ENCODE measurements at places on chromosomes 7 and 10.

DNA sequence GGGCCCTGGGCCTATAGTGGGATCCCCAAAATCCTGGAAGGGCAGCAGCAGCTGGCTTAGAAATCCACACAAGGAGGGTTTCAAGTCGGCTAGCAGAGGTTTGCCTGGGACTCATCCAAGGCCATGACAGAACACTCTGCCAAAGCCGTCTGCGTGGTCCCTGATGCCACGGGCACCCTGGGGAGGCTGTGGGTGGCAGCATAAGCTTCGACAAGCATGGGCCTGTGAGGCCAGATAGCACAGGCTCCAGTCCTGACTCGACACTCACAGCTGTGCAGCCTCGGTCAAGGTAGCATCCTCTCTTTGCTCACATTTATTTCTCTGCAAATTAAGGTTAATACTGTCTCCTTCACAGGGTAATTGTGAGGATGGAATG lies 138.3 kb downstream of the JCAD start:
- DNase-seq = no peak

- no peak for DNase-seq
These were observed 106.2 kb downstream of the SAMD9 start for GRCh38 chr7:93011351-93012294.

- no peak for DNase-seq
These were observed 74.1 kb upstream of the PTPRZ1 start for GRCh38 chr7:121798896-121799295.

- peak; percentile 30 for DNase-seq
These were observed at the start of gene FAM13C for GRCh38 chr10:59362144-59362958. FAM13C (minus strand) TSS chr10:59362549; CDS start chr10:59362460, 89 bp downstream.

DNA sequence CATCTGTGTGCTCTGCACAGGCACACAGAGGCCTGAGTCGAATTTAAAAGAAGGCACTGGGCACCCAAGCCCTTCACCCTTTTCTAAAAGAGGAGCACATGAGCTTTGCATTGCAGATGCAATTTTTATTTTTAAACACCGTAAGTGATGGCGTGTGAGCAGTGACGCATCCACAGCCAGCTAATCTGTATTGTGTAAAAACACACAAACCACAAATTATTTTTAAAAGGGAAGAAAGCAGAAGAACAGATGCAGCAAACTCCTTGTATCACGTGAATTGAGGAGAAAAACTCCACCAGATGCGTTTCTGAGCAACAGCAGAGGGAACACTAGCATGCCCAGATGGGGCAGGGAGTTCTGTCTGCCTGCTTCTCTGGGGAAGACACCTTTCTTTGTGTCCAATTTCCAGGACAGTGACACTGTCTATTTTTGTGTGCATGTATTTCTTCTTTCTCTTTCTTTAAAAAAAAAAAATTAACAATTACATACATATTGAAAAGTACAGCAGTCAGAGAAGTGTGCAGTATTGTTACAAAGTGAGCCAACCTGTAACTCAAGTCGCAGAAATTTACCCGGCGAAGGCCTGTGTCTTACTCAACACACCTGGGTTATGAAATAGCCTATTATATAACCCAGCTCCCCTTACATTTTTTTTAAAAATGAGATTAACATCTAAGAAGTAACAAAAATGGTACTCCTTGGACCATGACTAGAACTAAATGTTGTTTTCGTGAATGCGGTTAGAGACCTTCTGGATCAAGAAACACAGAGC lies 39.2 kb downstream of the EEPD1 start:
- DNase-seq = no peak

DNA sequence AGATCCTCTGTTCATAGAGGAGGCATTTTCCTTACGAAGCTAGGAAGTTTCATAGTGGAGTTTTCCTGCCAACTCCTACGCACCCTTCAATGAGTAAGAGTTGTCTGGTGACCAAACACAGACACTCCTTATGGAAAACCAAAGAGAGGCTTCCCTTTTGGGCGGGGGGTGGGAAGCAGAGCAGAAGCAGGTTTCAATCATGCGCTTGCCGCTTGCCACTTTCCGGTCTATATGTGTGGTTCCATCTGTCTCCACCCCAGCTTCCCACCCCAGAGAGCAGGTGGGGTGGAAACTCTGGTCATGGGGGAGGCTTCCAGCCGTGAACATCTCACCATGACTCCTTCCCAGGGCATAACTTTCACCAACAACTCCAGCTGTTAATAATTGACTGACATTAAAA lies 68.8 kb upstream of the GRB10 start:
- DNase-seq = no peak

GRCh38 chr7:92769844-92770243 lies 66.5 kb downstream of the CDK6 start:
- DNase-seq = no peak

- no peak for DNase-seq
These were observed at the start of gene SHH for GRCh38 chr7:155811895-155812761. SHH (minus strand) TSS chr7:155812463; CDS start chr7:155812122, 341 bp downstream.

GRCh38 chr10:74388801-74389200 lies 237.8 kb downstream of the ADK start:
- no peak for DNase-seq

GRCh38 chr7:47371733-47372368 lies 210.1 kb downstream of the TNS3 start:
- no peak for DNase-seq

DNA sequence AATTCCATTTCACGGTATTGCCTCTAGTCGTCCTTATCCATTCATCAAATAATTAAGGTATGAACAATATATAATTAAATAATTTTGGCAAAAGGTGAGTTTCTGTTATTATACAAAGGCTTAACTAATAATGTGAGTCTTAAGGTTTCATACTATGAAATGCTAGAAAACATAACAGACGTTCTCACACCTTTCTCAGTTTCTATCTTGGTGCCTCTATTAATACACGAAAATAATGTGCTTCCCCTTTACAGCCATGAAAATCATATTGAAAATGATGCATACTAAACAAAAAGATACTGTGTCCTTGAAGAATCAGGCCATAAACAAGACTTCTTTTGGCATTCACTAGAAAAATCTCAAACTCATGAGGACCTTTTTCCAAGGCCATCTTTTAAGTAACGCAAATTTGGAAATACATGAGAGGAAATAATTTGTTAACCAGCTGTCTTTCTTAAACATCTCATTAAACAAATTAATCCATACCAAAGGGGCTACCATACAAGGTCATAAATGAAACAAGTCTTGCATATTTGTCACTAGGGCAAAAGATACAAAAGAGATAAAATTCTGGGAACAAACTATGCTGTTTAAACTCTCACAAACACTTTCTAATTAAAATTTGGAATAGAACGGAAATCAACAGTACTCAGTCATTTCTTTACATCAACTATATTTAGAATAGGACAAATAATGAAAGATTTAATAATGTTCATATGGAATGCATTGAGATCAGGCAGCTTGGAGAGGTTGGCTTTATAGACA lies 53.9 kb upstream of the CAV2 start:
- DNase-seq = no peak

- DNase-seq = no peak
These were observed 40.2 kb downstream of the ZNF365 start for GRCh38 chr10:62414359-62414758.

- no peak for DNase-seq
These were observed 107.7 kb downstream of the CACNA2D1 start for GRCh38 chr7:82335927-82336326.

GRCh38 chr10:21197838-21198237 lies 300.7 kb upstream of the NEBL start:
- DNase-seq = no peak

DNA sequence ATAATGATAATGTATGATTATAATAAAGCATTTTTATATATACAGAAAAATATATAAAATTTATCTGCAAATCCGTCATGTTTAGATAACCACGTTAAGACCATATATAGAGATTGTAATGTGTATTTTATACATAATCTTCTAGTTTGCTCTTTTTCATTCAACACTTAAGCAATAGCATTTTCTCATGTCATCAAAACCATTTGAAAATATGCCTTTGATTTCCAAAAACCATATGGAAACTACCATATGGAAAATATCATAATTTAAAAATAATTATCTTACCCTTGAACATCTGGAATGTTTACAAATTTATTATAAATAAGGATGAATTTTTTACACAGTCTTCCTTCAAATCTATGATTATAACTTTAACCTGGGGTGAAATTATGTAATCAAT lies 250.4 kb upstream of the NPSR1 start:
- no peak for DNase-seq

DNA sequence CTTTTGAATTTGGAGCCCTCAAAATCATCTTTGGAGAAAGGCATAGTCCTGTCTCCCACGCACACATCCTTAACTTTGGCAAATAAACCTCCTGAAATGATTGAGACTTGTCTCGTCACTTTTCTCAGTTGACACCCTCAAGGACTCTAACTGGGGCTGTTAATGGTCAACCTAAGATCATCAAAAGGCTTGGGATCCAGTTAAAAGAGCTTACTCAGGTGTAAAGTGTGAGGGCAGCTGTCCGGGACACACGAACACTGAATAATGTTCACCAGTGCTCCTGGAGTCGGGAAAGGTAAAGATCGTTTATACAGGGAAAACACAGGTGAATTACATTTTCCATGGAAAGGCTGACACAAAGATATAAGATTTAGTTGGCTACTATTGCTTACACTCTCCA lies 84.7 kb downstream of the PAXIP1 start:
- no peak for DNase-seq

DNA sequence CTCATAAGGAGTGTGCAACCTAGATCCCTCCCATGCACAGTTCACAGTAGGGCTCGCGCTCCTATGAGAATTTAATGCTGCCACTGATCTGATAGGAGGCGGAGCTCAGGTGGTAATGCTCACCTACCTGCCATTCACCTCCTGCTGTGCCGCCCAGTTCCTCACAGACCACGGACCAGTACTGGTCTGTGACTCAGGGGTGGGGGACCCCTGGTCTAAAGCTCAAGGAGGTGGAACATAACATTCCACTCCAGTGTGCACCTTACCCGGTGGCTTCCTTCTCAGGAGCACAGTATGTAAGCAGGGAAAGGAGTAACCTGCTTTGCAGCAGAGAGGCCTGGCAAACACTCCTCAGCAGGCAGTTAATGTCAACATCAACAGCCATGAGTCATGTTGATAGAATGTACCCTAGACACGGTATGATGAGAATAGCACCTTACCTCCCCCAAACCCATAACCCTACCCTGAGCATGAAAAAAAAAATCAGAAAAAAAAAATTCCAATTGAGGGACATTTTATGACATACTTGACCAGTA lies 273.5 kb downstream of the FGFR2 start:
- DNase-seq = no peak

DNA sequence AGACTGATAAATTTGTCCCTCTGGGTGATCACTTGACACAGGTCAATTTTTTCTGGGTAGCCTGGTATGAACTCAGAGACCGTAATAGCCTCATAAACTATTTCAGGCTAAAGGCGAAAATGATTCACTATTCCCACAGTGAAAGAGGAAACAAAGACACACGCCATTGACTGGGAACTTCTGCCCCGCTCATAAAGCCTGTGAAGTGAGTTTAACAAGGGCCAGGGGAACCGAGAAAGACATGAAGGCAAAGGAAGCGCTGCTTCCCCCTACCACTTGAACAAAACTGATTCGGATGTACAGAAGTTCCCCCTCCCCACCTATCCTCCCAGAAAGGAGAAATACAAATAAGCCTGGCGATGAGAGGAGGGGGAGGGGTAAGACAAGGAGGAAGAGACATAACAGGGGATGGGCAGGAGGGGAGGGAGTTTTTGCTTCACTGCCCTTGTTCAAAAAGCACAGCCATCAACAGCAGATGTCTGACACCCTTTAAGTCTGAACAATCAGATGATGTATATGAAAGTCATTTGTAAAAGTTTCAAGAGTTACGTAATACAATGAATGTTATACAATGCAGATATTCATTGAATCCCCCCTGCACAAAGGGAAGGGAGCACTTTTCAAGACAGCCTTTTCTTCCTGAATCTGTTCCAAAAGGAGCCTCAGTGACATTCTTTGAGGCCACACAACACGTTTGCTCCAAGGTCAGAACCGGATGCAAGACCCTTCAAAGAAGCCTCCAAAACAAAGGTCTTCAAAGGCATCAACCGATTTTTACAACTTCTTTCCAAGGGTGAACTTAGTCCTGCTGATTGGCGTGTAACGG lies 734 bp downstream of the ABCB4 start:
- peak; percentile 69 for DNase-seq

DNA sequence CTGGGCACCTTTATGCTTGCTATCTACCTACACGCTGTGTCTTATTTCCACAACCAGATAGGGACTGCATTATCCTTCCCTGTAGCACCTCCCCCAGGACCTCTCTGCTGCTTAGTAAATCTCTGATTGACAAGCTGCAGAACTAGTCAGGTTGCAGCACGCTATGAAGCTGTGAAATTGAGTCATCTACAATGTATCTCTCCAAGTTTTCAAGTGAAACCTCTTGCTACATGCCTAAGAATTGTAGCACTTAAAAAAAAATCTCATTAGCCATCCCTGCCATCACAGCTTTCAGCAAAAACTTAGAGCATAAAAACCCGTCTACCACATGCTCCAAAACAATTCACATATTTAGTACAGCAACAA lies 69.7 kb upstream of the FGFR2 start:
- no peak for DNase-seq

DNA sequence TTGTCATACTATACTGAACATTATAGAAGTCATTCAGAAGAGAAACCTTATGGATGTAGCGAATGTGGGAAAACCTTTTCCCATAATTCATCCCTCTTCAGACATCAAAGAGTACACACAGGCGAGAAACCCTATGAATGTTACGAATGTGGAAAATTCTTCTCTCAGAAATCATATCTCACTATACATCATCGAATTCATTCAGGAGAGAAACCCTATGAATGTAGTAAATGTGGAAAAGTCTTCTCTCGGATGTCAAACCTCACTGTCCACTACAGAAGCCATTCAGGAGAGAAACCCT lies 19.4 kb downstream of the RBAK start:
- no peak for DNase-seq

DNA sequence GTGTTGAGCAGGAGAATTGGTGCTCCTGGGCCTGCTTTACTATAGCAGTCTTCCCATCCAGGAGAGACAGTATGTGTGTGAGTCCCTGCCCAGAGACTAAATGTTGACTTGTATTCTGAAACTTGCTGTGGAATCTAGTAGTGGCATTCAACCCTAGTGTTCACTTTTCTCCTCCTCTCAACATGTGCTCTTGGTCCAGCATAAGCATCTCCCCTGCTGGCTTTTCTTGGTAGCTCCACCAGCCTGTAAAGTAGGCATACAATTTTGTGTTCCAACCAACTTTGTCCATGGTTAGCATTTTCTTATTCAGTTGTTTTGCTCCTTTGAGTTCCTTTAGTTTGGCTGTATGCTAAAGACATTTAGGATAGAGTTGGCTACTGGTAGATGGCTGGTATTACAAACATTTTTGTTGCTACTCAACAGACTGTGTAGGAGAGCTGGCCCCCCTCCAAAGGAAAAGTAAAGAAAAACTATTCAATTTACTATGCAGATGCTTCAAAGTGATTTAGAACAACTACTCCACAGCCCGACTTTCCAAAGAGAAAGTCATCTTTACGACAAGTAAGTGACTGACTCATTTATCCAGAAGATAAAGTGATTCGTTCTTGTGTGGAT lies 46.0 kb downstream of the ASB4 start:
- DNase-seq = no peak

GRCh38 chr10:35495521-35496119 lies 109.5 kb upstream of the GJD4 start:
- peak; percentile 18 for DNase-seq

- DNase-seq = no peak
These were observed 743 bp upstream of the NRF1 start for GRCh38 chr7:129610709-129611245.

GRCh38 chr10:99461230-99461629 lies 30.8 kb upstream of the GOT1 start:
- no peak for DNase-seq
